DMS153 (cell line): ENCODE measurements at places on chromosomes 12 and 14.
A peak's percentile ranks its signal among the peaks of the same experiment; 100 is the strongest.

- DNase-seq = no peak
These were observed 146.8 kb upstream of the SLC38A2 start for GRCh38 chr12:46519407-46519806.

DNA sequence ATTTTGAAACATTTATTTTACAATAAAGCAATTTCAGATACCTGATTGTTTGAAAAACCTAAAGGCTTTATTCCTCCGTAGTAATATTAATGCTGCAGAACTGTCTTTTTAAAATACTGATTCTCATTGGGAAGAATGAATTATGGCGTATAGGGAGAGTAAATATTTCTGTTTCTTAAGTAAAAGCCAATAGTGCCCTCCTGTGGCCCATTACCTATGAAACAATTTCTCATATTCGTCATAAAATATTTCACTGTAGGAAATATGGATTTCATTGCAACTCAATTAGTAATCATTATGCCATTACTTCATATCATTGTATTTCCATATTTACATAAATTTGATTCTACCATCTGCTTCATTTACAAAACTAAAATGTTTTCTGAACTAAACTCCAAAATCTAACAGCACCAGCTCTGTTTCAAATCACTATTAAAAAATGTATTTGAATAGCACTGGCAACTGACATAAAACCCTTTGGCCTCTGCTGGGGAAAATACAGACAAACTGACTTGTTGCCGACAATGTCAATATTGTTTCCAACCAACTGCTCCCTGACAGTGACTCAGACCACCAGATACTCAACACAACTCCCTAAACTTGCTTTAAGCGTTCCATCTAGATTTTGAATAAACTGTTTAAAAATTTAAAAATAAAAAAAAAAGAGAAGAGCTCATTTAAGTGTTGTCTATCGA lies 290.3 kb downstream of the NAV3 start:
- DNase-seq = peak; percentile 24

GRCh38 chr12:98275131-98275475 lies 240.3 kb upstream of the TMPO start:
- no peak for DNase-seq

DNA sequence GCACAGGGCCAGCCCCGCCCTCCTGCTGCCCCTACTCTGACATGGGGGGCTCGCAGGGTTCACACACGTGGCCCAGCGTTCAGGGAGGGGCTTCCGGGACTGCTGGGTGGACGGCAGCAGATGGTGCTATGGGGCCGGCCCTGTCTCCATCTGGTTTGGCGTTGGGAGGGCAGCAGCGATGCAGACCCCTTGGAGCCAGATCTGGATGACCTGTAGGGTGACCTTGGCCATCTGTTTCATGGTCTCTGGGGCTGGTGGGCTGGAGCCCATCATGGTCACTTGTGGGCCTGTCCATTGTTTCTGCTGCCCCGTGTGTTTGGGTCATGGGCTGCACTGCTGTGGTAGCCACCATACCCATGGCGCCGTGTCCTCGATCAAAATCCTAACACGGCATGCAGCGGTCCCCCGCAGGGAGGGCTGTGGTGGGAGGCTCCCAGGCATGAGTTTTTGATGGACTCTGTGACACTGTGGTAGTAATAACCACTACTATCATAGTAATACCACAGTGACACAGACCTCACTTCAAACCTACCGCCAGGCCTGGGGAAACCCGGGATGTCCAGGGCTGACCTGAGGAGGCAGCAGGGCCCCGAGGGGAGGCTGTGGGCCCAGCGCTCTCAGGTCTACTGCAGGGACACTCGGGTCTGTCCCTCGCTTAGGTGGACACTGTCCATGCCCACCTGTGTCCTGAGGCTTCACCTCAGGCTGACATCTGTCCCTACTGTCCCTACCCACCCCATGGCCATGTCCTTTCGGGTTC lies 359.4 kb downstream of the TMEM121 start:
- no peak for DNase-seq
